ENCODE measurements at places on chromosomes 3 and 15.

GRCh38 chr3:195239121-195239520, 31.8 kb downstream of the XXYLT1 start:
- no peak for DNase-seq

DNA sequence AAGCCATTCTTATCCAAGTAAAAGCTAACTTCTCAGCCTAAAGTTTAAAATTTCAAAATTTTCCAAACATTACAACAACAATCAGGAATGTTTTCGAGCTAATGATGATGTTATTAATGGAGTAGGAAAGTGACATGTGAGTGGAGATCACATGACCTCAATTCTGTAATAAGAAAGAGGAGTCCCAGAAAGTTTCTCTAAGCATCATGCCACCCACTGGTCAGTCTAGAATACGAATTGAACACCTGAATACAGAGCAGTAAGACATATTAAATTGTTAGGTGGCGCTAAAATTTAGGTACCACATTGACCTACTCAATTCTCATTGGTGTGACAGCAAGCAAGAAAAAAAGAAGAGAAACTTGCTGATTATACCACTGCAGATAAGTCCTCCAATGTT, 163.9 kb downstream of the DCLK3 start:
- no peak for DNase-seq

DNA sequence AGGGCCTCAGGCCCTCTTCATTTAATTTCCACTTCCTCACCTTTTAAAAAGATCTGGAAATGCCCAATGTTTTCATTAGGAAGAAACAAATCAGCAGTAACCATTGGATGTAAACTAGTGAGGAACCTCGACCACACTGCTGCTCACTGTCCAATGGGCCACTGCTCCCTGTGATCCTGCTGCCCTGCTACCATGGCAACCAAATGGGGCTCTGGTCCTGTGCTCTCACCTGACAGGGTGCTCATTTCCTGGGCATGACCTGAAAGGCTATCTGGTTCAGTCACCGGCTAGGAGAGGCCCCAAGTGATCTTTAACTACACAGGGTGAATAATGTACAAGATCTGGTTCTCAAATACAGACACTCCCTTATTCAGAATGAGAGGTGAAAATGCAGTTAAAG, 54.6 kb downstream of the ARHGEF3 start:
- no peak for DNase-seq

DNA sequence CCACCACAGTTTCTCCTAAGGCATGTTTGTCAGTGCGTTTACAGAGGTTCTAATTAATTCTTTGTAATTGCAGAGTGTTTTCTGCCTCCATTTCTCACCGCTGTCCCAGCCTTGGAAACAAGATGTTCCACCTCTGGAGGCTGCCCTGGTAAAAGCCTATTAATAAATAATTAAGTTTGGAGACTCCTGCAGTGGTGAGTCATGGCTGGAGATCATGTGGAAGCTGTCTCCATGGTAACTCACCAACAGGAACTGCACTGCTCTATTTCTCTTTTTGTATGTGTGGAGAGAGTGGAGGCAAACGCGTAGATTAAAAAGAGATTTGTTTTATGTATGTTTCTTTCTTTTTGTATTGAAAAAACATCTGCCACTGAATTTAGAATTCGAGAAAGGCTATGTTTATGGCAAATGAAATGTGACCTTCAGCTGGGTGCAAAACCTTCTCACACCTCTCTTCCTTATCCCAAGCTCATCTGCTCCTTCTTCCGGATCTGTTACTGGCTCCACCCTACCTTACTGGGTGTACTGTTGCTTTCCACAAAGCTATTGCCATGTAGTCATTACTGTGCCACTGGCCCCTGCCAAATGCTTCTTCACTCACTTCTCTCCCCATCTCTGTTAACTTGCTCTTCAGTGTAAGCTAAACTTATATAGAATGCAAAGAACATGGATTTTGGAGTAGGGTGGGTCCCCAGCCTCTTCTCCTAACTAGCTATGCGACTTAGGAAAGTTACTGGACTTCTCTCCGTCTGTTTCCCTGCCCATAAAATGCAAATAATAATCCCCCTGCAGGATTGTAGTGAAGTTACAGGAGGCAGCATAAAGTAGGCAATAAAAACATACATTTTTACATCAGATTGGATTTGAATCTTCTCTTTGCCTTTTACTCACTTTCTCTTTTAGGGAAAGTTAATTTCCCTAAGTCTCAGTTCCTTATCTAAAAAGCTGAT, 778.5 kb downstream of the NTRK3 start:
- DNase-seq, result no peak

- no peak for DNase-seq
Observed at GRCh38 chr3:129722527-129722926, 116.1 kb upstream of the PLXND1 start.

GRCh38 chr3:13419505-13420044, 547 bp downstream of the NUP210 start:
- peak; percentile 20 for DNase-seq

DNA sequence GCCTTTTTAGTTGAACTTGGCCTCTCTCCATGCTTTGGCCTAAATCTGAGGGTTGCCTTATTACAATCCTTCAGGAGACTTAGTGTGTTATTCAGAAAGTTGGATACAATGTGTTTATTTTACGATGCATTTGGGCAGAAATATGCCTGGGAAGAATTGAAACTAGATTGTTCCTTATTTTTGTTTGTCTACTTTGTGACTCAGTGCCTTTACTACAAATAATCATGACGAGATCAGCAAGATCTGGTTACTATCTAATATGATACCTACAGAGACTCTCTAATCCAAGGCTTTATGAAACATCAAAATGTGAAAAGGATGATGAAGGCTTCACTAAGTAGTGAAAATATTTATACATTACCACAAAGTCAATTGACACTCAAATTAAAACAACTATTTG, 82.2 kb downstream of the RBMS3 start:
- DNase-seq, result no peak

- DNase-seq, result no peak
Observed at GRCh38 chr3:188526057-188526456, 372.1 kb downstream of the LPP start.

DNA sequence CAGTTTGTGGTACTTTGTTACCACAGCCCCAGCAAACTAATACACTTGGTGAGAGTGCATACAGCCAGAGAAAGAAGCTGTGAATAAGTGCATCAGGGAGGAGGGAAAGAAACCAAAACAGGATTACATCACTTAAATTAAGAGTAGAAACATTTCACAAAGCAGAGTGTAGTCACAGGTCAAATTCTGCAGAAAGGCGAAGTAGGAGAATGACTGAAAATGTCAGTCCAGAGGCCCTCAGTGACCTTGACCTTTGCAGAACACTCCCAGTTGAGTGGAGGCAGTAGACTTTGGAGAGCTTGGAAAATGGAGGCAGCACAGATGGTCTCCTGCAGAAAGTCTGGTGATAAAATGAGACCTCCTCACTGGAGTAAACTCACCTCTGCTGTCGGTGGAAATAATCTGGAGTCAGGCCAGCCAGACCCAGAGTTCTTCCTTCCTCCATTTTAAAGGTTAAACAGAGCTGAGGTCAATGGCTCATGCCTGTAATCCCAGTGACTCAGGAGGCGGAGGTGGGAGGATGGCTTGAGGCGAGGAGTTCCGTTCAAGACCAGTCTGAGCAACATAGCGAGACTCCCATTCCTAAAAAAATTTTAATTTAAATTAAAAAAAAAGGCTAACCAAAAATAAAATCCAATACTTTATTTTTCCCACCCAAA, 5.0 kb downstream of the CD86 start:
- DNase-seq, result no peak

- no peak for DNase-seq
Observed at GRCh38 chr3:142896201-142896755, 7.4 kb upstream of the PCOLCE2 start.
